NCI-H526 (cell line): ENCODE measurements at places on chromosomes 16 and 17.

DNA sequence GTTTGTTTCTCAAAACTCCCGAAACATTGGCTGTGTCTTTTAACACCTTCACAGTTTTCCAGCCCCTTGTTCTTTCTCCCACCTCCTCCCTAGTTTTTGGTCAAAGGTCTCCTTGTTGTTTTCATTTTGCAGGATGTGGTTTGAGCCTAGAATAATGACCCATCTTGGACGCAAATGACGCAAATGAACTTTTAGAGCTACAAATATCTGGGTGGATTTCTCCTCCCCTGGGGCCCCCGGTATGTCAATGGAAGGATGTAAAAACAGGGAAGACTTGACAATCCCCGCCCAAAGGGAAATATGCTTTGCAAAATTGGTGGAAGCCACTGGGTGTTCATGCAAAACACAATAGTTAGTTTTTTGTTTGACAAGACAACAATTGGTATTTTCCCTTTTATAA is 236.0 kb upstream of the IRX3 start:
- DNase-seq = no peak

DNA sequence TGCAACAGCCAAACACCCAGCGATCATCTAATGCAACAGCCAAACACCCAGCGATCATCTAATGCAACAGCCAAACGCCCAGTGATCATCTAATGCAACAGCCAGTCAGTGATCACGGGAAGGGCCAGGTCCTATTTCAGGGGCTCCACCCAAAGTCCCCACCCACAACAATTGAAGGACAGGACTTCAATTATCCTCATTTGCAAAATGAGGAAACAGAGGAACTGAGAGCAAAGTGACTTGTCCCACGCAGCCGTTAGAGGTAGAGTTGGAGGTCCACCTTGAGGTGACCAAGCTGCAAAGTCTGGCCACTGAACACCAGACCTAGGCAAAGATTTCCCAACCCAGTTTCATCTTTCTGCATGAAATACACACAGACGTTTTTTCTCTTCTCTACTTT is 3.7 kb downstream of the ZG16B start:
- DNase-seq = no peak

GRCh38 chr16:75491876-75492275 is 3.4 kb downstream of the CHST6 start:
- peak; percentile 58 for DNase-seq

DNA sequence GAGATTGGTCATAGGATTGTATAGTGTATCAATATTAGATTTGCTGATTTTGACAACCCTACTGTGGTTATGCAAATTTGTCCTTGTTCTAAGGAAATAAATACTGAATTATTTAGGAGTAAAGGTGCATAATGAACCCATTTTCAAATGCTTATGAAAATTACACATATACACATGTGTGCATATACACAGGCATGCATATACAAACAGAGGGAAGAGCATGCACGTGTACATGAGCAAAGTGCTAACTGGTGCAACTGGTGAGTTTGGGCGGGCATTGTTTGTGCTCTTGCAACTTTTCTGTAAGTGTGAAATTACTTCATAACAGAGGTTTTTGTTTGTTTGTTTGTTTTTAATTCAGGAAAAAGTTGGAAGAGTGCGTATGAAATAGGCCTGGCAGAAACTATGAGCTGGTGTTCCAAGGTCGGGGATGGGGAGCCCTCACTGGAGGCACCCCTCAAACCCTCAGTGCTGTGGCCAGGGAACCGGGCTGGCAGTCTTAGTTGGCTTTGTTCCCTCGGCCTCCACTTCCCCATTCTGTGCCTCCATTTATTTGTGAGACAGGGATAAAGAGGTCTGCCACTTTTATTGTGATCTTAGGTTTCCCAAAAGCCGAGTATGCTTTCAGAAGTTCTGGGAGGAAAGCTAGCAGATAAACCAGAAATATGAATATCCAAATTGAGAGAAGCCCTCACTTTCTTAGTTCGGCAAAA is 5.8 kb downstream of the DEXI start:
- no peak for DNase-seq

DNA sequence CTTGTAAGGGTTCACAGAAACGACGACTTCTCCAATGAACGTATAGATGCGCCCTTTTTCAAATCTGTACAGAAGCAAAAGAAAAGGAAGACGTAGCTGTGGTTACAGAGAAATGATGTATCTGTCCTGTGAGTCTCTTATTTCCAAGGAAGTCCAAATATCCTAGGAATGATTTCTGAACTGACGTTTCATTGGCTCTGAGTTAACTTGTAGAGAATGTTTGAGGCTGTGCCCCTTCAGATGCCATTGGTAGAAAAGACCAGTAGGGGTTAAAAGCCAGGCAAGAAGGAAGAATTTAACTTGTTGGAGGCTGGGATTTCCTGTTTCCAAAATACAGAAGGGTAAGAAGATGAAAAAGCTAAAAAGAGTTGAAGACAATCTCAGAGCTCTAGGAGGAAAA is 96.2 kb downstream of the MYO1D start:
- DNase-seq = no peak

DNA sequence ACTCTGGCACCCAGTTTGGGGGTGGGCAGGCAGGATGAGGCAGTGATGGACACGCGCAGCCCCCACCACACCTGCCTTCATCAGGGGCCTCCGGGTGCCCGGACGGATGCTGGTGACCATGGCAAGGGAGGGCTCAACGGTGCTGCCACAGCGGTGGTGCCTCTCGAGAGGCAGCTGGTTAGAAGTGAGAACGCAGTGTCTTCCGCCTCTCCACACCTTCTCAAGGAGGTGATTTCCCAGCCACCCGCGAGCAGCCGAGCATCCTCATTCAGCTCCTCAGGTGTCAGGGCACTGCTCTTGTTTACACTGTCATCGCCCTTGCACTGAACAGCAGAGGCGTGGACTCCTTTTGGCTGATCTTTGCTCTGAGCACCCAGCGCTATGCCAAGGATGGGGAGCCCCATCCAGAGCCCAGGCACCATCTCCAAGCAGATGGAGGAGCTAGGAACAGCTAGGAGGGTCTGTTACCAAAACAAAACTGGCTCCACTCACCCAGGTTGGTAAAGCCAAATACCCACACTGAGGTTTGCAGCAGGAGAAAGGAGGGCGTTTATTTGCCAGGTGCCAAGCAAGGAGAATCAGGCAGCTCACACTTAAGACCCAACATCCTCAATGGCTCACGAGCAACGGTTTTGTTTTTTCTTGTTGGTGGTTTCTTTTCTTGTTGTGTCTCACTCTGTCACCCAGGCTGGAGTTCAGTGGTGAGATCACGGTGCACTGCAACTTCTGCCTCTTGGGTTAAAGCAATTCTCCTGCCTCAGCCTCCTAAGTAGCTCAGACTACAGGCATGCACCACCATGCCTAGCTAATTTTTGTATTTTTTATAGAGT is 174.3 kb upstream of the TNRC6C start:
- no peak for DNase-seq

- DNase-seq = no peak
These were observed 11.0 kb upstream of the BEAN1 start for GRCh38 chr16:66416136-66416535.

GRCh38 chr17:4506892-4507291 is 8.2 kb downstream of the SPNS2 start:
- no peak for DNase-seq

DNA sequence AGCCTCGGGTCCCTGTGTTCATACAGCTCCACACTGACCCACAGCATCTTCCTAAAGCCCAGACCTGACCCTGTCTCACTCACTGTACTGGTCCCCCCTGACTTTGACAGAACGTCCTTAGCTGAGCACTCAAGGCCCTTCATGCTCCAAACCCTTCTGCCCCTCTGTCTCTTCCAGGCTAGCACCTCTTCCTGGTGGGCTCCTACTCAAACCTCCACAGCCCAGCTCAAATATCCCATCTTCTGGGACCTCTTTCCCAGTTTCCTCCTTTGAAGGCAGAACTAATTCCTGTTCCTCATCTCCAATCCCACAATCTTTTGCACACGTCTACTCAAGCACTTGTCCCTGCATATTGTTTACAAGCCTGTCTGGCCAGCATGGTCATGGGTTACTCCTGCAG is 8.8 kb downstream of the GRIN2C start:
- no peak for DNase-seq

DNA sequence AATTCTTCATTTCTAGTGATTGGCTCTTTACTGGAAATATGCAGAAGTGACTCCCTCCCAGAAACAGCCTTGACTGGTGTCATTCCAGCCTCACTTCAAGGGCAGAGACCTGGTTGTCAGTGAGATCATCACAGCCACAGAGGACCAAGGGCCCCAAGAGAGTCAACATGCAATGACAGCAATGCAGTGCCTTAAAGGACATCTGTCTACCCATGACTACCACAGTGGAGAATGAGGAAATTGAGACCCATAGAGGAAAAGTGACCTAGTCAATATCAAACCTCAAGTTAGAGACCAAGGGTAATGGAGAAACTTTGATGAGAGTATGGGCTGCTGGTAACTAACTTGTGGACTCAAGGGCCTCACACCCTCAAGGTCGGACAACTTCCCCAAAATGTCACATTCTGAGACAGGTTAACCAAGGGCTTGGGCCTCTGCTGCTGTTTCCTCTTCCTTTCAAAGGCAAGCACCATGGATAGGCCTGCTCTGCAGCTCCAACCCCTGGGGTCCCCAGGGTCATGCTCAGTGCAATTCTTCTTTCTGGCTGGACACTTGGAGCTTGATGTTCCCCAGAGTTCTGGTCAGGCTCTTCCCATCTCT is 11.3 kb downstream of the NOG start:
- DNase-seq = no peak

DNA sequence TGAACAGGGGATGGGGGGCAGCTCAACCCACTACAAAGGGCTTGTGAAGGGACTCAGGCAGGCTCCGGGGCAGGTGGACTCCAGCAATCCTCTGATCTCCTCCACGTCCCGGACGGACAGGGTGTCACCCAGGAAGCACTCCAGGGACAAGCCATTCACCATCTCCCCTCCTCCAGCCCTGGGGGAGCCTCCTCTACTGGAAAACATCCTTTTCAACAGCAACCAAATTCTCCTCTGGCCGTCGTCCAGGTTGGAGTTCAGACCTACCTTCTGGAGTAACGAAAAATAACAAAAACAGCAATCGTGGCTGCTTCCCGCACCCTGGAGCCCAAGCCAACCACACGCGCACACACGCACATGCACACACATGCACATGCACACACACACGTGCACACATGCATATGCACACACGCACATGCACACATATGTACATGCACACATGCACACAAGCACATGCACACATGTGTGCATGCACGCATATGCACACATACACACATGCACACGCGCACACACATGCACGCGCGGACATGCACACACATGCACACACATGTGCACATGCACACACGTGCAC is 8.9 kb upstream of the RBFOX3 start:
- DNase-seq = no peak

GRCh38 chr17:32015245-32016013 is 8.2 kb downstream of the LRRC37B start:
- DNase-seq = peak; percentile 70

DNA sequence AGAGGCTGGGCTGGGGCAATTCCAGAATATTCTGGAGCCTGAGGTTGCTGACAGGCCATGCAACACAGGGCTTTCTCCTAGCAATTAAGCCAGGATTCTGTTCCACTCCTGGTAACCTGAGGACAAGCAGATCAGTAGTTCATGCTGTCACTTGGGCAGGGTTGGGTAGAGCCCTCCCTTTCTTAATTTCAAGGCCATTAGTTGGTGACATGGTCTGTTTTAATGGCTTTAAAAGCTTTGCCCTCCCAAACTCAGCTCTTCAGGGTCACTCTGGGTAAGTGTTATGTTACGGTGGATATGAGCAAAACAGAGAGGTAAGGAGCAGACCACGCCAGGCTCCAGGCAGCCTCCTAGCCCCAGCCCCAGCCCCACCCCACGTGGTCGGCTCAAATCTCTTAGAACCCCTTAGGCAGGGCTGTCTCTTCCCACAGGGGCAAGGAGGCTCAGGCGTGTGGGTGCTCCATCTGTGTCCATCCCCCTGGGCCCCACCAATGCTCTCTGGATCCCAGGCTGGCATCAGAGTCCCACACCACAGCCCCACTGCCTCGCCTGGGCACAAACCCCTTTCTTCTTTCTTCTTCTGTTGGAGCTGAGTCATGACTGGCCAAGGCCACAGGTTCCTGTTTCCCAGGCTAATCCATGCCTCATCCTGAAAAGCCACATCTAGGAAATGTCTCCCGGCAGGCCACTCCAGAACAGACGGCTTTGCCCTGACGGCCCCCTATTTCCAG is 27.5 kb downstream of the CEP295NL start:
- no peak for DNase-seq

GRCh38 chr17:34760931-34761495 is 181.6 kb downstream of the TMEM132E start:
- DNase-seq = no peak

DNA sequence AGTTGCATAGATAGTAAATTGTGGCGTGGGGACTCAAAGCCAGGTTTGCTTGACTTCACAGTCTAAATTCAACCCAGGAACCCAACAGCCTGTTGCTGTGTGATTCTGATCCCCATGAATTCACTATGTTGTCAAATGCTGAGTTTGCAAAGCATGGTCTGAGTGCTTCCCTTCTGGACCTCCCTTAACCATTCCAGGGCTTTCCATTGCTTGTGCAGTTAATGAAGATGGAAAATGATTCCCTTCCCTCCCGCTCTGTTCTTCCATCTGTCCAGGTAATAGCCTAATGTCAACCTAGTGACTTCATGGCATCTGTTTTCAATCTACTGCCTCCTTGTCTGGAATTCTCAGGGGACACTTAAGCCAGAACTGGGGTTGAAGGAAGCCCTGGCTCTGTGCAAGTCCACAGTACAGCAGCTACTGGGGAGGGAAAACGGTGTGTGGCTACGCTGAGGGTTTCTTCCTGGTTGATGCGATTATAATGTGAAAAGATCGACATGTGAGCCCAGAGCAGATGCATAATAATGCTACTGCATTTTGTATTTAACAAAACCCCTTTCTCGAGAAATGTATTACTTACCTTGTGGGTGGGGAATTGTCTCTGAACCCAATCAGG is 206.7 kb downstream of the CDH13 start:
- no peak for DNase-seq

DNA sequence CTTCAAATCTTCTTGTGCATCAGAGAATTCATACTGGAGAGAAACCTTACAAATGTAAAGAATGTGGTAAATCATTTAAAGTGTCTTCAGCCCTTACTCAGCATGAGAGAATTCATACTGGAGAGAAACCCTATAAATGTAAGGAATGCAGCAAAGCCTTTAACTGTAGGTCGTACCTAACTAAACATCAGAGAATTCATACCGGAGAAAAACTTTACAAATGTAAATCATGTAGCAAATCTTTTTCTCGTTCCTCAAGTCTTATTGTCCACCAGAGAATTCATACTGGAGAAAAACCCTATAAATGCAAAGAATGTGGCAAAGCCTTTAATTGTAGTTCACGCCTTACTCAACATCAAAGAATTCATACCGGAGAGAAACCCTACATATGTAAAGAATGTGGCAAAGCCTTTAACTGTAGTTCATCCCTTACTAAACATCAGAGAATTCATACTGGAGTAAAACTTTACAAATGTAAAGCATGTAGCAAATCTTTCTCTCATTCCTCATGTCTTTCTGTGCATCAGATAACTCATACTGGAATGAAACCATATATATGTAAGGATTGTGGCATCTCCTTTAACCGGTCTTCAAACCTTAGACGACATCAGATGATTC is 118.5 kb upstream of the ZNF267 start:
- DNase-seq = no peak
